ENCODE measurements at places on chromosomes 7 and 10. TPM values are rescaled to one million over a fixed set of nuclear protein-coding genes. Genes with fewer than 3 reads are reported as not detected.

GRCh38 chr7:141208539-141208938 lies 134.7 kb downstream of the TMEM178B start:
- H3K36me3 ChIP-seq, result no peaks in the 10 kb centered on the region
- no peaks in the 10 kb centered on the region for H3K27me3 ChIP-seq
- H3K4me1 ChIP-seq, result peaks cover 2% of the 10 kb centered on the region
- no peak overlapping the region for H3K27ac ChIP-seq
- no peak for DNase-seq
- no peak overlapping the region for H3K4me3 ChIP-seq

GRCh38 chr10:21167288-21168010 lies 270.3 kb upstream of the NEBL start:
- no peaks in the 10 kb centered on the region for H3K36me3 ChIP-seq
- no peaks in the 10 kb centered on the region for H3K27me3 ChIP-seq
- no peak overlapping the region for H3K4me3 ChIP-seq
- no peak overlapping the region for H3K27ac ChIP-seq

DPYSL4 gene
- total RNA-seq, result 13.2 TPM

KLHL7 gene
- total RNA-seq, result 132 TPM

SPAM1 gene
- not detected for total RNA-seq
